ENCODE measurements at places on chromosomes 6 and 20. TPM values are rescaled to one million over a fixed set of nuclear protein-coding genes. Genes with fewer than 3 reads are reported as not detected.

The LRRC73 gene
- total RNA-seq = 0.25 TPM

The C2 gene
- total RNA-seq = 0.45 TPM

The NKAIN4 gene
- not detected for total RNA-seq

The IYD gene
- not detected for total RNA-seq

The C4A gene
- 5.7 TPM for total RNA-seq

The UBE2C gene
- 184 TPM for total RNA-seq

The CLDN20 gene
- not detected for total RNA-seq

The BFSP1 gene
- total RNA-seq = 2.7 TPM

DNA sequence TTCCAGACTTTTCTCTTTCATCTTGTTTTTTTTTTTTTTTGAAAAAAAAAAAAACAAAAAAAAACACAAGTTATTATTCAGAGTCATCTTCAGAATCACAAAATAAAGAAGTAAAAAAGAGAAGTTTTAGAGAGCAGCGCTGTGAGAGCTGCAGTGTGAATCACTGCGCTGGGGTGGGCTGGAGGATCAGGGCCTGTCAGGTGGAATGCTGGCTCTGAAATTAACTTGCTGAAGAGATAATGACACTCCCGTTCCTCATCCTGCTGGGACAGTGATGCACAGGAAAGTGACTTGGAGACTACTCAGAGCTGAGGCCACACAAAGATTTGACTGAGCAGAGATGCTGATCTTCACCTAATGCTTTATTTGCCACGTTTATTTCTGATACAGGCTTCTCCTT is 42.7 kb upstream of the CLDN20 start:
- no peak for DNase-seq

GRCh38 chr6:168704678-168705077 is 263.7 kb downstream of the SMOC2 start:
- DNase-seq = no peak

DNA sequence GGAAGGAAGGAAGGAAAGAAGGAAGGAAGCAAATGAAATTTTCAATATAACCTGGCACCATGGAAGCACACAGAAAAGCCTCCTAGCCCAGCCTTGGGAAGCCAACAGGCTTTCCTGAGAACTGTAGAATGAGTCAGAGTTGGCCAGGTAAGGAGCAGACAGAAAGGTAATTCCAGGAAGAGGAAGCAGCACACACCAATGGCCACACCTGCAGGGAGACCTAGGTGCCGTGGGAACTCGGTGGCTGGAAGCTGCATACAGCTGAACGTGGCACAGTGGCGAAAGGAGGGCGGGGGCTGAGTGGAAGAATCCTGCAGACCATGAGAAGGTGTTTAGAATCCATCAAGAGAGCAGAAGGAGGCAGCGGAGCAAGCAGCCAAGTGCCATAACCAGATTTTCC is 224.8 kb upstream of the RREB1 start:
- DNase-seq = no peak

- no peak for DNase-seq
These were observed 21.8 kb upstream of the PTGIS start for GRCh38 chr20:49589747-49590146.

GRCh38 chr20:23152308-23152892 is 66.3 kb upstream of the CD93 start:
- peak; percentile 11 for DNase-seq

GRCh38 chr20:1434571-1435336 is 31.9 kb downstream of the NSFL1C start:
- DNase-seq = peak; percentile 88

DNA sequence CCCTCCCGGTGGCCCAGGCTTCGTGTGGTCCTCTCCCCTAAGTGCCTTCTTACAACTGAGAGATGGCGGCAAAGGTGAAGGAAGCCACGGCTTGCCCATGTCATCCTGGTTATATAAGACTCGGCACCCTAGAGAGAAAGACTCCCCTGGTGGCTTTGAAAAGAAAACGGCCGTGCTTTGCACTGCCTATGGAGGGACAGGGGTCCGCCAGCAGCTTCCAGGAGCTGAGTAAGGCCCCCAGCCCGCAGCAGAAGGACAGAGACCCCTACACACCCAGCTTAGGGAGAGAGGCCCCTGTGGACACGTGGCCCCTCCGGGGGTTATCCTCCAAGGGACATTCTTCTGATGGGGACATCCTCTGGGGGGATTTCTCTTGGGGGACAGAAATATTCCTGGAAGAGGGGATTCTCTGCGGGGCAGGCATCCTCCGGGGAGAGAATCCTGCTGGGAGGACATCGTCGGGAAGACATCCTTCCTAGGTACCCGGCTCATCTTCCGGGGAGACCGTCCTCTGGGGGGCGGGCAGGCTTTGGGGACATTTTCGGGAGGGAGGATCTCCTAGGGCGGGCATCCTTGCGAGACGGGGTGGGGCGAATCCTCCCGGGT is 511 bp upstream of the OGFR start:
- peak; percentile 25 for DNase-seq

GRCh38 chr20:21613512-21613911 is 92.0 kb upstream of the PAX1 start:
- no peak for DNase-seq

- no peak for DNase-seq
These were observed 28.1 kb upstream of the VAPB start for GRCh38 chr20:58360936-58361335.

DNA sequence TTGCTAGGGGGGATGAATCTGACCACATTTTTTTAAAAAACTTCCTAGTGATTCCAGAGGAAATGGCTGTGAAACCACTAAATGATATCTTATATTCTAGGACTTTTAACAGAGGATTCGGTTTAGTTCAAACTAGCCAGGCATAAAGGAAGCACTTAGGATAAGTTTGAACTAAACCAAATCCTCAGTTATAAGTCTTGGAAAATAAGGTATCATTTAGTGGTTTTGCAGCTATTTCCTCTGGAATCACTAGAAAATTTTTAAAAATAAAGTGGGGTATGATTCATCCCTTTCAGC is 327.9 kb upstream of the QKI start:
- no peak for DNase-seq

DNA sequence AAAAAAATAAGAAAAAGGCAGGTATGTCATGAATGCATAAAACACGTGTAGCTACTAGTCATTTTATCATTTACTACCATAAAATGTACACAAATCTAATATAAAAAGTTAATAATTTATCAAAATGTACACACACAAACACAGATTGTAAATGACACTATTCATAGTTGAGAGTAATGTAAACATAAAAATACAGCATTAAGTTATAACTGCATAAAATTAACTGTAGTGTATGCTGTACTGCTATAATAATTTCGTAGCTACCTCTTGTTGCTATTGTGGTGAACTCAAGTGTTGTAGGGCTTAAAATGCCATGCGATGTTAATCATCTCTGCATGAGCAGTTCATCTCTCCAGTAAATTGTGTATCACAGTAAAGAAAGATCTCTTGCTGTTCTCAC is 170.0 kb downstream of the MRPL14 start:
- DNase-seq = no peak

DNA sequence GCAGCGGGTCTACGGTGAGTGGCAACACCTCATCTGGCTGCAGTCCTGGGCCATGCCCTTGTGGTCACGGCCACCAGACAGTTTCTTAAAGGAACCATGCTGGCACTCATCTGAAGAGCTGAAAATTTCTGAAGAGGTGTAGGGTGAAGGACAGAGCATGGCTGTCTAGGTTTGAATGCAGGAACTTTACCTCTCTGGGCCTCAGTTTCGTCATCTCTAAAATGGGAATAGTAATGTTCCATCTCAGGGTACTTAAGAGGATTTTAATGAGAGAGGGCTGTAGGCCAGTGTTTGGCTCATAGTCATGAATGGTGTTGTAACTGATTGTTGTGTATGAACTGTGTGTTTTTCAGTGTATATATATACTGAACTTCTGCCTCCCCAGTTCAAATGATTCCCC is 5.8 kb downstream of the COX4I2 start:
- no peak for DNase-seq

DNA sequence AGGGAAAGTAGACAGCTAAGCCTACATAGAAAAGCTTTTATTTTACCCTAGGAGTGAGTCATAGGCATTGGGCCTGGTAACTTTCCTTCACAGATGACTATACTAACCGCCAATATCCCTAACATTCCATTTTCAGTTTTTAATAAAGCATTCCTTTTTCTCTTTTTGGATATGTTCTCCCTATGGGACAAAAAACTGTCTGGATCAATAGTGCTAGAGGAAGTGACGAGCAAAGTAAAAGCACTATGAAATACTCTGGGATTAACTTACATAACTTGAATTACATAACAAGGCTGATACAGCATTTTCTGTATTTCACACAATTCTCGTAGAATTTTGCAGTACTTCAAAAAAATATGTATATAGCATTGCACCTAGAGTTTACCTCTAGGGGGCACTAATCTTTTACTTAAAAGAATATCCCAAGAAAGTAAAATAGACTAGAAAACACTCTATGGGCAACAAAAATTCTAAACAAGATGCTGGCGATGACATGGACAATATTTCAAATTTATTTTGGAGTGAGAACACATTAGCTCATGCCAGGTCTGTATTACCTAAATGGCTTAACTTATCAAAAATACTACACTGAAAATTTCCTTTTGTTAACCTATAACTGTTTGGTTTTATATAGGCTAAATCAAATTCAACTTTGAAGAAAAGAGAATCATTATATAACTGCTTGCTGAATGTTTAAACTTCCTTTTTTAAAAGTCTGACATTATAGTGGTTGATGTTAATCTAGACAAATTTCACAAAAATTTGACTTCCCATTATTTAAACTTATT is 66.3 kb upstream of the DST start:
- DNase-seq = no peak

DNA sequence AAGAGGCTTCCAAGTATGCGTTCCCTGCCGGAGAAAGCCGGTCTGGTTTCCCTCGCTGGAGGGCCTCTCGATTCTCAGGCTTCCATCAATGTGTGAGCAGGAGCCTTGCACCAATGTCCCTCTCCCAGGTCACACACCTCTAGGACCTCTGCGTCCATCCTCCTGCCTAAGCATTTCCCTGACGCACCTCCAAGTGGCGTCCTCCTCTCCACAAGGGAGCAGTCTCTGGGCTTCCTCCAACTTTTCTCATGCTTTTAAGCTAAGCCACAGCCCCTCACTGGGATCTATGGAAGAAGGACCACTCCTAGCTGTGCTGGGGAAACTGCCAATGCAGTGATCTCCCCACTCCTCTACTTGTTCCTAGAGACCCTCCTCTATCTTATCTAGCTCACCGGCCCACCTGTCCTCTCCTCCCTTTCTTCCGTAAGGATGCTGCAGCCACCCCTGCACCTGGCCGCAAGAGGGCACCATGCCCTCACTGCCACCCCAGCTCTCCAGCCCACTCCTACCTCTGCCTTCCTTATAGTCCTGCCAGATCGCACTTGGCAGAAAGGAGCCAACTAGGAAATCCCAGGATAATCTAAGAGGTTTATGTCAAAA is 258.7 kb downstream of the LRFN2 start:
- peak; percentile 31 for DNase-seq

DNA sequence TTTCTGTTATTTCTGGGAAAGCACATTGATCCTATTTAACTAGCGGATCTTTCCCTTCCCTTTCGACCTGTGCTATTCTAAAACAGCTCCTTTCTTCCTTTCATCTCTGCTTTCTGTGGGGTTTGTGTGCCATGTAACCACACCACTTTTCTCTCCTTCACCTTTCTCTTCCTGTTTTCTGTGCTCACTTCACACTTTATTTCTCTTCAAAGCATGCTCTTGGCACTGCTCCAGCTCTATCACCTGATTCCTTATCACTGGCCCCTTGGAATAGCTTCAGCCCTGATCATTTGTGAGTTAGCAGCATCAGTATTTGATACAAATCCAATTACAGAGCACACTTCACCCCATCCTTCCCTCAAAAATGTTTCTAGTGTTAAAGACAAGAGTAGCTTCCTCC is 8.1 kb upstream of the METTL24 start:
- no peak for DNase-seq

- no peak for DNase-seq
These were observed 241.2 kb downstream of the BMP7 start for GRCh38 chr20:57025261-57025660.

DNA sequence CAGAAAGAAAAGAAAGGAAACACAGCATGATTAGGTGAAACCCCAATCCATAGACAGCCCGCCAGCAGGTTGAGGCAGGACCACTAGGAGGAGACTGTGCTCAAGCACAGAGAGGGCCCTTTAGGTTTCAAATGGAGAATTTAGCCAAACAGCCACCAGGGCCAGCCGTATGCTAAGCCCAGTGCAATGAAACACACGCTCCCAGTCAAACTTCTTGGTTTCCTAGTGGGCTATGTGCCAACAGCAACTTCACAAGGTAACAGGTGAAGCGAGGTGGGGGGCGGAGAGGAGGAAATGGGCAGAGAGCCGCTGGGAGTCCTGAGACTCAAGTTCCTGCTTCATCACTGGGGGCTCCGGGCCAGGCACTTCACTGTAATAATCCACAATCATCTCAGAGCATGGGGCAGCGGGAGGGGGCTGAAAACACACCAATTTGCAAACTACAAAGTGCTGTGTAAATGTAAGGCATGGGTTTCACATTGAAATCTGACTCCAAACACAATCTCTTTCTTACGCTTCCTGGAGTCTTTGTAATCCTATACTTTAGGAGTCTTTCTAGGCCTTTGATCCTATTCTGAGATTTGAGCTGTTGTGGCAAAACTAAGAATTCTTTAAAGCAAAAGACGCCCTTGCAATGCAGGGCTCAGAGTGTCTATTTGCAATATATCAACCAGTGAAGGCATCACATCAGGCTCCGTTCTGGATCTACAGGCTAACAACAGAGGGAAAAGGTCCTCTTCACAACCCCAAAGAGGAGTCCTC is 117.3 kb downstream of the OPRM1 start:
- DNase-seq = peak; percentile 64

GRCh38 chr6:169101036-169101805 is 152.4 kb downstream of the THBS2 start:
- no peak for DNase-seq

DNA sequence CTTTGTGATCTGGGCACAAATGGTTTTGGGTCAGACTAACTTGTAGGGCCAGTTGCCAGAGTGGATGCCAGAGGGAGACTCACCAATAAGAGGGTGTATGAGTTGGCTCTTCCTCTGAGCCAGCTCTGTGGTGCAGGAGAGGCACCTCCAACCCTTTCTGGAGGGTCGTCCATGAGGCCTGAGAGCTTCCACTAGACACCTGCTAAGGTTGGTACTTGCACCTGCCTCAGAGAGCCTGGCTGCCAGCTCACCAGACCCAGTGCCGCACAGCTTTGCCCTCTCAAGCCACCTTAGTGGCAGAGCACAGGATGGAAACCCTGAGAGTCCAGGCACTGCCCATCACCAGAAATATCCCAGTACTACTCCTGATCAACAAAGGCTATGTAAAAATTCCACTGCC is 504.3 kb downstream of the EYS start:
- DNase-seq = no peak

DNA sequence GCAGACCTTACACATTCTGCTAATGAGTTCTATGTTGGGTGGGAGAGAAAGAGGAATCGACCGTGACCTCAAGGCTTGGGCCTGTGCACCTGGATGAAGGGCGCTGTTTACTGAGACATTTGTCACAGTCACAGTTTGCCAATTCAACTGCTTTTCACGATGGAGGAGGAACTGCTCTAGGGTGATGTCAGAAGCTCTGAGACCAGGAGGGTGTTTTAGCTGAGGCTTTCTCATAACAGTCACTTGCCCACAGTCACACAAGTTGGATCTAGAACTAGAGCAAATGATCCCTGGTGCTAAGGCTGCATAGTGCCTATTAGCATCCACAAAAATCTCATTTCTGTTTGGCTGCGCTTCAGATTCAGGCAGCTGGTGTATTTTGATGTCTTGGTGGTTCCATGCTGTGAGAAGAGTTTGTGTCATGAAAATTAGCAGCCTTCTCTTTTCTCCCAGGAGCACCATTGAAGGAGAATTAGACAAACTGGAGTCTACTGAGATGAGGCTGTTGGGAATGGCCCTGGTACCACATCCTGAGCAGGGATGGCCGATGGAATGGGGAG is 83.3 kb upstream of the TGM3 start:
- no peak for DNase-seq

- peak; percentile 32 for DNase-seq
These were observed 19.1 kb downstream of the VSTM2L start for GRCh38 chr20:37922016-37922415.
